CD4-positive, alpha-beta T cell treated with Interleukin-15 for 1 hour (primary cell): ENCODE measurements at places on chromosomes 7 and 10.

- DNase-seq, result no peak
Measured at GRCh38 chr7:55110993-55111361, 92.2 kb downstream of the EGFR start.

- no peak for DNase-seq
Measured at GRCh38 chr7:149266451-149266850, 4.5 kb downstream of the ZNF783 start.

GRCh38 chr7:130758429-130759056 lies 24.5 kb upstream of the KLF14 start:
- no peak for DNase-seq

DNA sequence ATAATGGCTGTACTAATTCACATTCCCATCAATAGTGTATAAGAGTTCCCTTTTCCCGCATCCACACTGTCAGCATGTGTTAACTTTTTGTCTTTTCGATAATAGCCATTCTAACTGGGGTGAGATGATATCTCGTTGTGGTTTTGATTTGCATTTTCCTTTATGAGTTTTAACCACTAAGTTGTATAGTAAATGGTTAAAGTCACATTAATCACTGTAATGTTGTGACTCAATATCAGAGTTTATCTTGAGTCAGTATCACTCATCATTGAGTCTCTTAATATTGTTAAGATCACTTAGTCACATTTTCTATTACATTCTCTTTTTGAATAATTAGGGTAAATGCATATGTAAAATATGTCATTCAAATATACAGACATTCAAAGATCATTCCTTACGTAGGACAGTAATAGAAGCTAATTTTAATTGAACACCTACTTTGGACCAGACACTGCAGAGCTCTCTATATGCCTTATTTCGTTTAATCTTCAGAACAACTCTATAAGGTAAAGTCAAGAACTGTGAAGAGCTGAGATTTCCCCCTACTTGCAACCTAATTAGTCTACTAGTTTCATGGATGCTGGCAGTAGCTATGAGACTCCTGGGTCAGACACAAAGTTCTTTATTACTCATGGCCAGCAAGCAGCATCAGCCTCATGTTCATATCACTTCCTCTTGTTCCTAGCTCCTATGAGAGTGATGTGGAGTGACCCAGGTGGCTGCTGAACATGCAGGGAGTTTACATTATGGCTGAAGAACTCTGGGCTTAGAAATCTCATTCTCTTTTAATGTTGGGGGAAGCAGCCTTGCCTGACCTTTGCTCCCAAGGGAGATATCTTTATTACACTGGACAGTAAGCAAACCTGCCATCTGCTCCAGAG lies 30.5 kb downstream of the CREB5 start:
- no peak for DNase-seq
